ENCODE measurements at places on chromosomes 1 and 21. TPM values are rescaled to one million over a fixed set of nuclear protein-coding genes. Genes with fewer than 3 reads are reported as not detected.

- peak; percentile 63 for DNase-seq
Observed at GRCh38 chr21:31580866-31581276, 78.6 kb upstream of the SOD1 start.

- DNase-seq: no peak
Observed at GRCh38 chr1:224069138-224069537, 44.8 kb upstream of the FBXO28 start.

RHD gene
- total RNA-seq: not detected

STUM gene
- not detected for total RNA-seq

DNA sequence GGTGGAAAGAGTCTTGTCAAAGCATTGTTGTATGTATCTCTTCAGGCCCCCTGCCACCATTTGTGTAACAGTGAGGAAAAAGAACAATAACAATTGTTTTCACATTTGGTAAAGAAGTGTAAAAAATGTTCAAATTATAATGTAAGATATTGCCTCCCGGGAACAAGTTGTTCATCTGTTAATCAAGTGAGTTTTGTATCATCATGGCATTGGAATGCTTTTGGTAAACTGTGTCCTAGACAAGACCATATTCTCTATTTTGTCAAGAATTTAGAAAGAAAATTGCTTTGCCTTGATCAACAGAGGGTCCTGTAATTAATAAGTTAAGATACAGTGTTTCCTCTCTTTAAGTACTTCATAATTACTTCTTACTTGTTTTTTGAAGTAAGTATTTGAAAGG, 692.0 kb upstream of the NR5A2 start:
- peak; percentile 26 for DNase-seq

DNA sequence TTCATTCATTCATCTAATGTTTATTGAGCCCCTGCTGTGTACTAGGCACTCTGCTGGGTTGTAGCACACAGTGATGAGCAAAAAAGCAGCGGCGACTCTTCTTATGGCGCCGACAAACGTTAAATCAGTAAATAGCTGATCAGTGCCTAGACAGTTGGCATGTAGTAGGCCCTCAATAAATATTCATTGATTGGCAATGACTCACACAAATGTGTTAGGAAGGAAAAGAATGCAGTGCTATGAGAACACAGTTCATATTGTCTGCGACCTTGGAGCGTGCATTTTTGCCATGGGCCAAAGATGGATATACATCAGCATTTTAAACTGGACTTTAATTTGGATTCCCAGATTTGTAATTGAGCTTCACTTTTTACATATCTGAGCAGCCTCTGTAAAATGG, 52.0 kb downstream of the PRDM2 start:
- DNase-seq: no peak

UMODL1 gene
- total RNA-seq: not detected

GRCh38 chr1:118271883-118272282, 86.9 kb upstream of the SPAG17 start:
- DNase-seq: no peak

- DNase-seq: no peak
Observed at GRCh38 chr1:65355031-65355712, 45.8 kb downstream of the DNAJC6 start.

S100A3 gene
- total RNA-seq: 5.2 TPM

Data from M059J (cell line).